Activated CD8-positive, alpha-beta memory T cell treated with anti-CD3 and anti-CD28 coated beads for 24 hours (primary cell): ENCODE measurements at places on chromosomes 2 and 18.

DNA sequence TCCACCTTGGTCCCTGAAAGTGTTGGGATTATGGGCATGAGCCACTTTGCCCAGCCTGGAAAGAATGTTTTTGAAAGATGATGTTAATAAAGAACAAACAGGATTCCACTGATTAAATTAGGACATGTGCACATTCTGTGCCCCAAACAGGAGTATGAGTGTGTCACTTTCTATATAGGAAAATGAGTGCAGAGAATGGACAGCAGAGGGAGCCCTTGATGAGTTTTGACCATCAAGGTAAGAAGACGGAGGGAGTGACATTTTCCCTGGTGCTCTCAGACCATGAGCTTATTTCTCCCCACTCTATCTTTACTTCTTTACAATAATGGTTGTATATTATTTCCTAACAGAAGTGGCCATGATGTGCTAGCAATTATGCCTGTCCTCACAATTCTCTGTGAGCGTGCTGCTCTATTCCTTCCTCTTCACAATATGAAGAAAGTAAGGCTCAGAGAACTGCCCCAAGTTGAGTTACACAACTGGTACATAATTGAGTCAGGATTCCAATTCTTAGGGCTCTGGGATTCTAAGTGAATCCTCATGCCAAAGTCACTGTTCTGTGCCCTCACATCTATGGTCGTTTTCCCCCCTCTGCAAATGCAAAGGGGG, 20.6 kb downstream of the RPL37A start:
- peak; percentile 59 for DNase-seq

- no peak for DNase-seq
Observed at GRCh38 chr2:190891372-190891771, 10.8 kb downstream of the GLS start.

- no peak for DNase-seq
Observed at GRCh38 chr2:104584393-104584792, 269.5 kb upstream of the POU3F3 start.

- no peak for DNase-seq
Observed at GRCh38 chr18:13628211-13628610, 98.1 kb downstream of the FAM210A start.

DNA sequence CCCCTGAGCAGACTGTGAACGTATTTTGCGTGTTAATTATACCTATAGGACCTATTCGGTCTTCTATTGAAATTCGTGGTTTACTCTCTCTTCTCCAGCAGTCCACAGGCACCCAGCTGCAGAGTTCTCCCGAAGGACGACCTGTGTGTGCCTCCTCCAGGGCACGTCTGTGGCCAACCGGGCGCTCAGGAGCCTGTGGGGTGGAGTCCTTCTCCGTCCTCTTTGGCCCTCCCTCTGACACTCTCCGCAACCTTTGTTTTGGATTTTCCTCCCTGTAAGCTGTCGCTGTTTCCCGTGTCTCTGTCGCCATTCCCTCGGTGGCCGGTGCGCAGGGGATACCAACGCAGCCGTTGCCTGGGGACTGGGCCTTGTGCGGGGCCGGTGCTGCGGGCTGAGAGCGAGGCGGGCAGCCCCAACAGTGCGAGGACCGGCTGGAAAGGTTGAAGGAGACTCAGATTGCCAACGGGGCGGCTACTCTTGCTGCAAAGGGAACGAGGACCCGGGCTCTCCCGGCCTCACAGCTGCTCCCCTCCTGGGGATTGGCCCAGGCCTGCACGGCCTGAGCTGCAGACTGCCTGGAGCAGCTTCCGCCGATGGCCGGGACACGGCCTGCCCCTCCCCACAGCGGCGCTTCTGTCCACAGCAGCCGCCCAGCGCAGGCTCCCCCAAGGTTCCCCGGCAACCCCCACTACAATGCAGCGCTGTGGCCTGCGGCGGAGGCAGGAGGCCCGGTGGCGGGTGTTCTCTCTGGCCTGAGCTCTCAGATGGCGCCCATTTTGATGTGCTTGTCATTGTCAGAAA, 221.0 kb downstream of the MTX2 start:
- no peak for DNase-seq

DNA sequence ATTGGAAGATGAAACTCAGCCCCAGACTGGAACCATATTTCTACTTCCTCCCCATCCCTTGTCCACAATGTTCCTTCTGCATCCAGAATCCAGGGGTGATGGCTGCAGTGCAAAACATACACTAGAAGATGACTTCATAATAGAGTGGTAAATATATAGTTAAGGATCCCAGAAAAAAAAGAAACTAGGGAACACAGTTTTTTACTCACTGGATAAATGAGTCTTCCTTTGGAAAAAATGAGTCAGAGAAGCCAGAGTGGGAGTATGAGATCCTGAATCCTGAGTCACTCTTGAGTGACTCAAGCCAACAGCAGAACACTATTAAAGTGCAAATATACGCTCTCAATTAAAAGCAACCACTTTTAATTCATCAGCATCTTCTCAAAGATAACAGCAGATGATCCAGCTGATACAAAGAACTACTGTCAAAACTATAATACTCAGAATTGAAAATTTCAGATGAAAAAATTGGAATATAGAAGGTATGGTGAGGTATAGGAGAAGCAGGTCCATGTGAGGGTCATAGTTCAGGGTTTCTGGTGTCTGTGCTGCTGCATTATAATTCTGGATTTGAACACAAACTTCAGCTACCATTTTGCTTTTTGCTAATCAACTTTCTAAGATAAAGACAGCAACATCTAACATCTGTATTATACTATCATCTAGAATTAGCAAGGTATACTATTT, 987.2 kb upstream of the CDH2 start:
- DNase-seq = no peak

- no peak for DNase-seq
Observed at GRCh38 chr2:231626449-231626848, 33.8 kb downstream of the TEX44 start.

- no peak for DNase-seq
Observed at GRCh38 chr2:30684026-30684425, 123.2 kb downstream of the CAPN13 start.

DNA sequence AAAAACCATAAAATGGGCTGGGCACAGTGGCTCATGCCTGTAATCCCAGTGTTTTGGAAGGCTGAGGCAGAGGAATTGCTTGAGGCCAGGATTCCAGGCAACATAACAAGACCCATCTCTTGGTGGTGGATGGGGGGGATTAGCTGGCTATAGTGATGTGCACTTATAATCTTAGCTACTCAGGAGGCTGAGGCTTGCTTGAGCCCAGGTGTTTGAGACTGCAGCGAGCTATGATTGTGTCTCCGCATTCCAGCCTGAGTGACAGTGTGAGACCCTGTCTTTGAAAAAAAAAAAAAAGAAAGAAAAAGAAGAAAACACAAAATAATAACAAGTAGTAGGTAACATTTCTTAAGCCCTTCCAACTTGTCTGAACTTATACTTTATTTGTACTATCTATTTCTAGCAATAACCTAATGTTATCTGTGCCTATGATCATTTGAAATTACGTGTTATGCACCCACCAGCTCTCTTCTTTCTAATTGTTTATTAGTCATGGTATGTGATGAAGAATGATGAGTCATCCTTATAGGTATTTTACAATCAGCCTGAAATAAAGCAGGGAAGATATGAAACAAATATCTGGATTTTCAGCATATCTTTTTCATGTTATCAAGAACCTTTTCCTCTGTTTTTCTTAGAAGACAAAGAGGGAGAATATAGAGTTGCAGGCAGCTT, 129.3 kb upstream of the UNC80 start:
- DNase-seq = no peak

DNA sequence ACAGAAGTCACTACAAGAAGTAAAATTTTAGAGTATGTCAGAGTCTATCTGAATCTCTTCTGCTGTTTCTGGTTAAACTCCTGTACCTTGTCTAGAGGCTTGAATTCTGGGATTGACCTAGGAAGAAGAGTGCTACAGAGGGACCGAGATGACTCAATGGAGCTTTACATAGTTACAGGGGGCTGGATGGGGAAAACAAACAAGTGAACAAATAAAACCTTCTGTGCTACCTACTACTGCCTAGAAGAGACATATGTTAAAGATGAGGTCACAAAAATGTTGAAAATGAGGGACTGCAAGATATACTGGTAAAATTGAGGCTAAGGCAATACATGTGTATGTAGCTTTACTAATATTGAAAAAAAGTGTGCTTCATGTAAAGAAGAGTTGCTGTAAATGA, 265.4 kb upstream of the TFPI start:
- no peak for DNase-seq

DNA sequence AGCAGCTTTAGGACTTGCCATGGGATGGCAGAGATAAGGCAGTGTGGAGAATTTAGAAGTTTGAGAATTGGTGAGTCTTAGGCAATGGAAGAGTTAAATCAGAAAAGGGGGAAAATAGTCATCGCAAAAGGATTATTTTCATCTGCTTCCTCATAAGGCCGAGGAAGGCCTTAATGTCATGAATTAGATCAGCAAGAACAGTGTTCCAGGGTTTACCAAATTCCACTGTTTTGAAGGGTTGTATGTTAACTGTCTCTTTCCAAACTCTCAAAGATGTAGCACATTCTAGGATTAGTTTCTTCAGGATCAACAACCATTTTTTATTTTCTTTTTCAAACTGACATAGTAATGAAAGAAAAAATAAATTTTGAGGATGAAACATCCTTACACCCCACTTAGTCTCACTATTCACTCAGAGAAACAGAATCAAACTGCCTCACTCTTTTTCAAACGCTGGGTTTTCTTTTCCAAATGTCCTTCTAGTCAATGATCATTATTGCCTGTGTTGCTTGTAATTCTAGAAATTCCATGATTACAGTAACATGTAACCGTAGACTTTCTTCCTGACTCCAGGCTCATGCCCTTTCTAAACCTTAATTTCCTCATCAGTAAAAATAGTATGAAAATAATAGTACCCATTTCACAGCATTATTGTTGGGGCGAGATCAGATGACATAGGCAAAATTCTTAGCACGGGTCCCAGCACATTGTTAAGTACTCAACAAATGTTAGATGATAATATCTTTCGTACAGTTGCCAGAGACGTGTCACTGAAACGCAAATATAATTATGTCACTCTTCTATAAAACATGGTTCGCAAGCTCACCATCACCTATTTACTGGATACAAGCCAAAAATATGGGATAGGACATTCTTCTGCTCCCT, 23.6 kb downstream of the ZEB2 start:
- DNase-seq = no peak

GRCh38 chr2:10285556-10286198, 17.0 kb upstream of the HPCAL1 start:
- DNase-seq = no peak

DNA sequence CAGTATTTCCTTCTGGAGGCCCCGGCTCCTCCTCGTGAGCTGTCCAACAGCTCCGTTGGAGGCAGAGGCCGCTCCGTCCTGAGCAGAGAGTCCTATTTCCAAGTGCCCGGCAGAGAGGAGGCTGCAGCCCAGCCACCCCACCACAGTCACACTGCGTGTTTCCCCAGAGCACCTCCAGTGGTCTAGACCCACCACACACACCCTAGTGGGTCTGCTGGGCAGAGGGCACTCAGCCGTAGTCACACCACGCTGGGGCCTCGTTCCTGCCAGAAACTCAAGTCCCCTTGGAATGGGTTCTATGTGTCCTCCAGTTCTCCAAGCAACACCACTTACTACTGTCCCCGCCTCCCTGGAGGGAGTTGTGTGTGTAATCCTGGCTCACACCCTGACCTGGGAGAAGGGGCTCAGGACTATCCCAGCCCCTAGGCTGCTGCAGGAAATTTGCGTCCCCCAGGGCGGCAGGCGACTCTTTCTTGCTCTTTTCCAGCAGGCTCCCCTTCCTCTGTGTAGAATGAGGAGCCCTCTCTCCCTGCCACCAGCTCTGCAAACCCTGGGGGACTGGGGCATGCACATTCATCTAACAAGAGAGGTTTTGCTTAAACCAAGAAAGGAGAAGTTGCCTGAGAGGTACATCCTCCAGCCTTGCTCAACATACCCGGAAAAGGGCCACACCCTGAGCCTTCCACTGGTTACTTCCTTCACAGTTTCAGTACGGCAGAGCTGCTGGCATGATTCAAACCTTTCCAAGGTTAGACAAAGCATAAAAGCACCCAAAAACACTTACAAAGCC, 114.1 kb downstream of the NDUFA10 start:
- no peak for DNase-seq

DNA sequence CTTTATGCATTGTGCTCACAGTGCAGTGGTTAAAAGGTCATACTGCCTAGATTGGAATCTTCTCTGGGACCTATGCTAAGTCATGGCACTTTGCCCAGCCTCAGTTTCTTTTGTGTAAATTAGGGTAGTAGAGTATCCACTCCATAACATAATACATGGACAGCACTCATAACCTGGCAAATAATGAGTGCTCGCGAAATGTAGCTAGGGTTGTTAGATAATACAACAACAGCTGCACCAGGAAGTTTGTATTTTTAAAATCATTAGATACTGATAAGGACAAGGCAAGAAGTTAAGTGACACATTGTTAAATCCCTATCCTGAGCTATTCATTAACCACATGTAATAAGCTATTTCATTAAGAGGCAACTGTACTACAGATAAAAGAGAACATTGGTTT, 13.8 kb upstream of the PLA2R1 start:
- no peak for DNase-seq

DNA sequence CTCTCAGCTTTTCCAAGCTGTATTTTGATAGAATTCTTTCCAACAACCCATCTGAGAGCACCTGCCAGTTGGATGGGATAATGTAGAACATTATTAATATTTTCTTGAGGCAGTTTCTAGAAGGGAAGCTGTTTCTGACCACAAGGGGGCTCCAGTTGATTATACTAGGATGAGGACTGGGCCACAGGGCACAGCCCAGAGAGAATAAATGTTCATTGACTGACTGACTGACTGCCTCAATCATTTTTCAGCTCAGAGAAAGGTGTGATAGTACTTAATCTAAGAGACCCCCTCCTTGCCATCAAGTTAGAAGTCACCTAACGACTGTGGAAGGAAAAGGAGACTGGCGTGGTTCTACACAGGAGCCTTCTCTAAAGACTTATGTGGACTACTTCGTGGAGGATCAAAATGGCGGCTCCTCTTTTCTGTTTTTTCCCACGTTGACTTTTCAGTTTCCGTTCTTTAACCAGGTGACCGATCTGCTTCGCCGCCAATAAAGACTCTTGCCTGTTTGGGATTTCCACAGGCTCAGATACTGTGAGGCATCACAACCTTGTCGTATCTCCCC, 31.9 kb upstream of the CREG2 start:
- peak; percentile 68 for DNase-seq

DNA sequence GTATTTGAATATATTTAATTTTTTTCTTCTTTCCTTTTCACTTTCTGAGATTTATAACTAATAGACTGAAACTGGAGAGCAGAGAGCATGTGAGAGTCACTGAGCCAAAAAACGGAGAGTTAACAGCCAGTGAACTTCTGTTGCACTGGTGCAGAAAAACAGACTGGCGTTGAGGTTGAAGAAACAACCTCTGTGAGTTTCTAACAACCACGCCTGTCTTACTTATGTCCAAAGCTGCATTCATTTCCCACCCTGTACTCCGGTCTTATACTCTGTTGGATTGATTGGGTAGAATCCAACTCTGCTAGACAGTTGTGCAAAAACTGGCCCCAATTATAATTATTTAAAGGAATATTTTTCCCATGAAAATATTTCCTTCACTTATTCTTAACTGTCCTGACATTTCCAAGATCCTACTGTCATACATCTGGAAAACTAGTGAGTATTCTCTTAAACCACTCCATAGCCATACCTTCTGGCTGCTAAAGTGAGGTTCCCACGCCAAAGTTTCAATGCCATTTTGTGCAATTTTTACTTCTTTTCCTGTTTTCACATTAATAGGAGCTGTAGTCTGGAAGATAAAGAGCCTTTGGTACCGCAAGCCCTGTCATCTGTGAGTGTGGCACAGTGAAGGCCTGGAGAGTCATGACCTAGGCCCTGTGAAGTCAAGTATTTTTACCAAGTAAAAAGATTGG, 9.4 kb downstream of the CYP1B1 start:
- DNase-seq = no peak

GRCh38 chr2:67876176-67876575, 186.6 kb downstream of the C1D start:
- no peak for DNase-seq
